ENCODE measurements at places on chromosomes 16 and 17.
A peak's percentile ranks its signal among the peaks of the same experiment; 100 is the strongest.

DNA sequence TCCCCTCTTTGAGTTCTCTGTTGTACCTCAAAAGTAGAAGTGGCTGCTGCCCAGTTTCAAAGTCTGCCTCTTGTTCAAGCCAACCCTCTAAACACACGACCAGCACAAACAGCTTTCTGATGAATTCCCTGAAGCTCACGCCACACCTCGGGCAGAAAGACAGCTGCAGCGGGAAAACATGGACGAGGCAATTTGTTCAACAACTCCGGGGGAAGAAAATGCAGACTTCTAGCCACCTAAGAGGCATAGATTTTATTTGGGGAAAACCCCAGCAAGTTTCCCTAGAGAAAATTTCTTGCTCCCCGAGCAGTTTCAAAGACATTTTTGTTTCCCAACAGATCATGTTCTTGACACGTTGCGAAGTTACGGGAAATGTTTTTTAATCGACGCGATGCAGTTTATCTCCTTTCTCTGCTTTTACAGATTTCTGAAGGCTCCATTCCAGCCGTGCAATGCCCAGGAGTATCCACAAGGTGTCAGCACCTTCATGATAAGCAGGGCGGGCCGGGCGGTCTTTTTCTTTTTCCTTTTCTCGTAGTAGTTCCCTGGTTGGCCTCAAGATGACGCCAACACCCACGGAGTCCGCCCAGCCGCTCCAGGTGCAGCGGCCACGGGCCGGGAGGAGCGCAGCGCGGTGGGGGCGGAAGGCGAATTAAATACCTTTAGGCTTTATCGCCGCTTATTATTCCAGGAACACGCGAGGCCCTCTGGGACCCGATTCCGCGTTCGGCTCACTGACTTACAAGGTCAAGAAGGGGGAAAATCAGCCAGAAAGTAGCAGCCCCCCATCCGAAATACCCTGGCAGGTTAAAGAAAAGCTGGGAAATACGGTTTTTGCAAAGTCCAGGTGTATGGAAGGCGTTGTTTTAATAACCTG is 2.9 kb upstream of the FOXC2 start:
- peak; percentile 88 for DNase-seq

GRCh38 chr16:88003736-88004135 is 52.5 kb downstream of the BANP start:
- DNase-seq = no peak

GRCh38 chr16:5509794-5510193 is 412.2 kb upstream of the EEF2KMT start:
- no peak for DNase-seq

DNA sequence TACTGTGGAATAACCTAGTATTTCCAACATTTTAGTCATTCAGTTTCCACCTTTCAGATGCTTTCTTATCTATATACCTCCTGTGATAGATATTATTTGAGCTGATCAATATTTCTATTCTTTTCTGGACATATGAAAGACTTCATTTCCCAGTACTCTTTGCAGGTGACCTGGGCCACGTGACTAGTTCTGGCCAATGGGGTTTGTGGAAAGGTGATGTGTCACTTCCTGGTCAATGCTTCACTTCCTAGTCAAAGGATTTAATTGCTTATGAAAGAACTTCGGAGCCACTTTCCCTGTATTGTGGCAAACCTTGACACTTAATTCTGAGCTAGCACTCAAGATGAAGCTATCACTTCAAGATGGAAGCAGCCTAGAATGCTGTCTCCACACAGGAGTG is 248.9 kb upstream of the FOXF1 start:
- no peak for DNase-seq

DNA sequence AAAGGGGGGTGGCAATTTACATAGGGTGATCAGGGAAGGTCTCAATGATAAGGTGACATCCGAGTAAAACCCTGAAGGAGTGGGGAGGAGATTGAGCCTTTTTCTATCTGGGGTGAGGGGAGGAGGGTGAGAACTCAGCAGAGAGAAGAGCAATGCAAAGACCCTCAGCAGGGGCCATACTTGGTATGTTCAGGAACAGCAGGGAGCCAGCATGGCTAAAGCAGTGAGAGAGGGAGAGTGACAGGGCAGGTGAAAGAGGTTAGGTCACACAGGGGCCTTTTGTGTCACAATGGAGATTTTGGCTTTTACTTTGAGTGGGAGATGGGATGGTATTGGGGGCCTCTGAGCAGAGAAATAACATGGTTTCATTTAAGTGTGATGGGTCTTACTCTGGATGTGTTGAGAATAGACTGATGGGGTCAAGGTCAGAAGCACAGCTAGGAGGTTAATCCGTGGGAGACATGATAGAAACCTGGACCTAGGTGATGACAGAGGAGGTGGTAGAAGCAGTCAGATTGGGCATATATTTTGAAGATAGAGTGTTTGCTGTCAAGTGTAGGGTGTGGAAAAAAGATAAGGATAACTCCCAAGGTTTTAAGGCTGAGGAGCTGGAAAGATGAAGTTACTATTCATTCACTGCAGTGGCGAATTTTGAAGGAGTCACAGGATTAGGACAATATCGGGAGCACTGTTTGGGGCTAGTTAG is 6.2 kb downstream of the SP2 start:
- DNase-seq = no peak

- no peak for DNase-seq
Measured at GRCh38 chr16:79079656-79080420, 520.7 kb downstream of the MAF start.

GRCh38 chr16:23504076-23504452 is 6.2 kb downstream of the GGA2 start:
- no peak for DNase-seq

DNA sequence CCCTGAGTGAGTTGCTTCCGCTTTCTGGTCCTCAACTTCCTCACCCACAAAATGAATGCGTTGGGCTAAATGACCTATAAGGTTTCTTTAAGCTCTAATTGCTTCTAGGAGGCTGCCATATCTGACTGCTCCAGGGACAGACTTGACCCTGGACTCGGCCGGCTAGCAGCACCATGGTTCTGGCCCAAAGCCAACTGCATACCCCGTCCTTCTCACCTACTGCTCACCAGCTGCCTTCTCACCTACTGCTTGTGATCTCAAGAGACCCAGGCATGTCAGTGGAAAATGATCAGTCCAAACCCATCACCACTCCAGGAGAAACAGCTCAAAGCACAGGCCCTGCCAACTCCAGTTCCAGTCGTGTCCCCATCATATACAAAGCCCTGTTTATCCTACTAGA is 124.3 kb upstream of the IRX5 start:
- no peak for DNase-seq

GRCh38 chr17:74599448-74599939 is 7.4 kb upstream of the CD300LD start:
- no peak for DNase-seq

GRCh38 chr16:14487579-14487978 is 142.5 kb downstream of the PARN start:
- no peak for DNase-seq
